ENCODE measurements at places on chromosomes 7 and 10. TPM values are rescaled to one million over a fixed set of nuclear protein-coding genes. Genes with fewer than 3 reads are reported as not detected.

The UNCX gene
- not detected for total RNA-seq

The ZNF804B gene
- 0.18 TPM for total RNA-seq

The TSPAN12 gene
- 59.3 TPM for total RNA-seq

The CCDC201 gene
- total RNA-seq, result not detected

The CPXM2 gene
- total RNA-seq, result 6.7 TPM

The EBF3 gene
- 9.7 TPM for total RNA-seq

The WDR11 gene
- 21.9 TPM for total RNA-seq

The SUN3 gene
- not detected for total RNA-seq

The SPAM1 gene
- not detected for total RNA-seq

The ASB4 gene
- total RNA-seq, result 1.6 TPM

The ZC3HAV1L gene
- total RNA-seq, result 5.3 TPM

The ANKRD61 gene
- not detected for total RNA-seq

The SND1 gene
- total RNA-seq, result 87.5 TPM

The EPDR1 gene
- 24.0 TPM for total RNA-seq

The LRIT1 gene
- total RNA-seq, result not detected

The WAC gene
- 102 TPM for total RNA-seq

The AP1S1 gene
- total RNA-seq, result 11.4 TPM

The PRPS1L1 gene
- not detected for total RNA-seq

The ADAMTS14 gene
- total RNA-seq, result 0.11 TPM

GRCh38 chr10:44968500-44969400 lies 9.1 kb downstream of the RASSF4 start:
- no peak for DNase-seq

- DNase-seq, result no peak
Observed at GRCh38 chr7:7802531-7802930, 84.1 kb upstream of the RPA3 start.

DNA sequence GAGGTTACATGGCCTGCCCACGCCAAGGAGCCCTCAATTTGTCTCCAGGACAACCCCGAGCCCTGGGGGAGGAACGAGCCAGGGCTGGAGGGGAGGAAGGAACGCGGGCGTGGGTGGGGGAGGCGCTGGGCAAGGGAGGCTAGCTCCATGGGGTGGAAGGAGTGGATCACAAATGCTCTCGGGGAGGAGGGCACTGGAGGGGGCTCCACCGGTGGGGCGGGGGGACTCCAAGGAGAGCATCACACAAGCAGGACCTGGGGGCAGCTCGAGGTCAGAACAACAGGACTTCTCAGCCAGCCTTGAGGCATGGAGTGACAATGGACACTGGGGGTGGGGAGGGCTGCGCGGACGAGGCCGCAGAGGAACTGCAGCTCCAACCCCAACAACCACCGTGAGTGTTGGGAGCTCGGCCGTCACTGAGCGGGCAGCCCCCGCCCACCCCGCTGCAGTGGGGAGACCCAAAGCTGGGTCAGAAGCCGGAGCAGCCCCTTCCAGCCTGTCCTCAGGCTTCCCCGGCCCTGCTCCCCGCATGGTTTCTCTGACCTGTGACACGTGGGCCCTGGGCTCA lies 41.1 kb downstream of the STK32C start:
- peak; percentile 42 for DNase-seq

GRCh38 chr7:31073326-31074119 lies 21.4 kb downstream of the ADCYAP1R1 start:
- peak; percentile 23 for DNase-seq

GRCh38 chr7:15515252-15515651 lies 46.6 kb downstream of the AGMO start:
- DNase-seq, result no peak

DNA sequence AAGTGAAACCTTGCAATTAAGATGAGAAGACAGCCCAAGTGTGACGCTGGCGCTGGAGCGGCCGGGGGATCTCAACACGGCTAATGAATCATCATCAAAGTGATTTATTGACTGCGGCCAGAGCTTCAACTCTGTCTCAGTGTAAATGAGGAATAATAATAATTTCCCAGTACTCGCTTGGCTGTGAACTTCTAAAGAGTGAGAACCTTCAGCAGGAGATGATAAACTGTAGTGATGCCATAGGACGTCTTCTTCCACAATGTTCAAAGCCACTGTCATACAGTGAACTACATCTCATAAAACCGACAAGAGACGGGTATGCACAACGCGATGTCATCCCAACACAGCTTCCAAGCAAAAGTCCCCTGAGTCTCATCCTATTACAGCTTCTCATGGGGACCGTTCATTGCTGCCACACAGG lies 123.6 kb upstream of the NOBOX start:
- DNase-seq, result no peak

DNA sequence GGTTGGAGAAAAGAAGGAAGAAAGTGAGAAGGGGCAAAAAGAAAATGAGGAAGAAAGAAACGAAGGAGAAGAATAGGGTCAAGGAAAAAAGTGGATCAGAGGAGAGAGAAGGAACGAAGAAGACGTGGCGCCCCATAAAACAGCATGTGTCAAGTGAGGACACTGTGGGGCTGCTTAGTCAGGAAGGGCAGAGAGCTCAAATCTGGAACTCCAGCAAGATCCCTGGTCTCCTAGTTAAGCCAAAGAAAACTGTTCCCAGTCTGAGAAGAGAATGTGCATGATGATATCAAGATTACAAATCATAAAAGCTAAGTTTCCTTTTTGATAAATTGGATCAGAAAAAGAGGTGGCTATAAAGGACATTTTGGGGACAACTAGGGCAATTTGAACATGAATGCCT lies 33.0 kb downstream of the CREB3L2 start:
- no peak for DNase-seq

GRCh38 chr10:106217627-106218026 lies 946.9 kb downstream of the SORCS1 start:
- DNase-seq, result no peak

DNA sequence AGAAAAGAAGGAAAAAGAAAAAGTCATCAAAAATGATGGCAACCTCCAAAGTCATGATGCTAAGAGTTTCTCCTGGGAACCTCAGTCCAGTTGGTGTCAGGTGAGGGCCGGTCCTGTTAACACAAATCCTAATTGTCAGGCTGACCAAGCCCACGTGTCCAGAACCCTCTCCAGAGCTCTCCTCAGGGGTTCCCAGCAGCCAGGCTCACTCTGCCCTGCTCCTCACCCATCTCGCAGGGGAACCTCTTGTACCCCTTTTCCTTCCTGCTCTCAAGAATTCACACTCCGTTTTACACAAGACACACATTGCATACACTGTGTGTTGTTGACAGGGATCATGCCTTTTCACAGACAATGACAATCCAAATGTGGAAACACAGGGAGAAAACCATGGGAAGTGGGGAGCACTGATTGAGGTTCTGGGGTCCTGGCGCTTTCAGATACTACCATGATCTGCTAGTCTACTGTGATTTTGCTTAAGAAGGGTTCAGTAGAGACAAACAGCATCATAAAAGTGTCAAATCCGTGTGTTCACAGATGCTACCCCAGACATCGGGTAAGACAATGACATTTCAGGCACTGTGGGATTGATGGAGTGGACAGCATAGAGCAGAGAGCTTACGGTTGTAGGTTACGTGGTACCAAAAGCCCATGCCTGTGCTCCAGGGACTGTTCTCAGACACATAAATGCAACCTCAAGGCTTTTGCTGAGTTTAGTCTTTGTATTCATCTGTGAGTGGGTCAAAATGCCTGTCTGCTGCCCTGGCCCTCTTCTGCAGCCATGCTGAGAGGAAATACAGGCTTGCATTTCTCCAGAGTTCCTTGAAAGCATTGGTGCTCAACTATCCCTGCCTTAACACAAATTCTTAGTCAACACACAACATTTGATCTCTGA lies 16.0 kb downstream of the IL2RA start:
- DNase-seq, result no peak

GRCh38 chr10:69449841-69450240 lies 1.4 kb upstream of the TSPAN15 start:
- DNase-seq, result peak; percentile 51

GRCh38 chr10:85917601-85918000 lies 449.0 kb downstream of the GRID1 start:
- no peak for DNase-seq

GRCh38 chr7:127968547-127968946 lies 62.7 kb downstream of the LRRC4 start:
- DNase-seq, result no peak

- DNase-seq, result no peak
Observed at GRCh38 chr7:36736899-36737211, 12.6 kb upstream of the AOAH start.

GRCh38 chr10:127283576-127283975 lies 87.2 kb upstream of the INSYN2A start:
- DNase-seq, result no peak

- DNase-seq, result no peak
Observed at GRCh38 chr7:10767771-10768170, 205.9 kb upstream of the PHF14 start.

DNA sequence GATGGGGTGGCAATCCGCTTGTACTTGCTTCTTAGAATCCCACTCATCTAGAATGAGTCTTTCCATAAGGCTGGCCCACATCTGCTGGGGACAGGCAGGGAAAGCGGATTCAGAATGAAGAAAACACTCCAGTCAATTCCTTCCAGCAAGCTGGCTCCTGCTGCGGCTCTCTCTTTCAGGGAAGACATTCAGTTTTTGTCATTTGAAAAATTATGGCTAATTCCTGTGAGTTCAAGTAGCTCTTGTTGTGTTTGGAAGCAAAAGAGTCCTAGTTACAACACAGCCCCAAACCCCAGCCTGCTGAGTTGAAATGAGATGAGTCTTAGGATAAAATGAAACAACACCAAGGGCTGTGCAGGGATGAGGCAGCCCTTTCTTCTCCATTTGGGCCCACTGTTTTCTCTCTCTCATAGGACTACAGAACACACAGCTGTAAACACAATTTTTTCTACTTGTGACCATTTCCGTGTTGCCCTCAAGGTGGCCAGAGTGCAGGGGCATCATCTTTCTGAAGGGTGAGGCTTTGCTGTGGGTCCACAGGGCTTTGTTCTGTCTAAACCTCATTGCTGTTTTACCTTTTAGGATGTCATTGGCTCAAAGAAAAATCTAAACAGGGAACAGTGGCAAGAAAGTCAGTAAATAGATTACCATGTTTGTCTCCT lies 90.8 kb upstream of the EEPD1 start:
- no peak for DNase-seq

DNA sequence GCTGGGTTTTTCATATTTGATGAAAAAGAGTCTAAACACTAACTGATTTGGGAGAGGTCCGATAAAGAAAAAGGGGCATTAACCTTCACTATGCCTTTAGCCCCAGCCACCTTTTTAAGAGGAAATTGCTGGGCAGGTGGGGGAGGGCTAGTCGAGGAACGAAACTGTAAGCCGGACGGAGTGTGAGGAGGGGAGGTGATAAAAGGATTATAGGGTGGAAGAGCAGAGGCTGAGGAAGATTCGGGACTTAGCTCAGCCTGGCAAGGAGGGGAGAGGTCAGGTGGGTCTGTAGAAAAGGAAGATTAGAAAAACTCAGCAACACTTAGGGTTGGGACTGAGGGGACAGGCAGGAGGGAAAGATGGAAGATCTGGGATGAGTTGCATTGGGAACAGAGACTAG lies 77.0 kb downstream of the TSPAN12 start:
- no peak for DNase-seq

GRCh38 chr10:58757352-58758065 lies 244.8 kb downstream of the BICC1 start:
- DNase-seq, result no peak

DNA sequence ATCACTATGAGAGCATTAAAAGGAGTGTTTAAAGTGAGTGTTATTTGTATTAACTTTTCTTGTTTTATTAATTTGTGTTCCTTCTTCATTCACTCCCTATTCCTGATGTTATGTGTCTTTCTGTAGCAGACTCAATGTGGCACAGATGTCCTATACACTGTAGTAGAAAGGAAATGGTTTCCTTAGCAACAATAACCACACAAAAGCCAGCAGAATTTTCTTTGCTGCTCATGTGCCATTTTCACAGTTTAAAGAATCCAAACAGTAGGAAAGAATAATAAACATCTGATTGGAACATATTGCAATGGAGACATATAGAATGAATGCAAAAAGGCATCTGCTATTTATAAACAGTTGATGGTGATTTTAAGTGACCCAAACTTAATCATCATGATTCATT lies 763.6 kb downstream of the PHTF2 start:
- no peak for DNase-seq

- no peak for DNase-seq
Observed at GRCh38 chr7:44460325-44460724, 30.1 kb downstream of the NUDCD3 start.

DNA sequence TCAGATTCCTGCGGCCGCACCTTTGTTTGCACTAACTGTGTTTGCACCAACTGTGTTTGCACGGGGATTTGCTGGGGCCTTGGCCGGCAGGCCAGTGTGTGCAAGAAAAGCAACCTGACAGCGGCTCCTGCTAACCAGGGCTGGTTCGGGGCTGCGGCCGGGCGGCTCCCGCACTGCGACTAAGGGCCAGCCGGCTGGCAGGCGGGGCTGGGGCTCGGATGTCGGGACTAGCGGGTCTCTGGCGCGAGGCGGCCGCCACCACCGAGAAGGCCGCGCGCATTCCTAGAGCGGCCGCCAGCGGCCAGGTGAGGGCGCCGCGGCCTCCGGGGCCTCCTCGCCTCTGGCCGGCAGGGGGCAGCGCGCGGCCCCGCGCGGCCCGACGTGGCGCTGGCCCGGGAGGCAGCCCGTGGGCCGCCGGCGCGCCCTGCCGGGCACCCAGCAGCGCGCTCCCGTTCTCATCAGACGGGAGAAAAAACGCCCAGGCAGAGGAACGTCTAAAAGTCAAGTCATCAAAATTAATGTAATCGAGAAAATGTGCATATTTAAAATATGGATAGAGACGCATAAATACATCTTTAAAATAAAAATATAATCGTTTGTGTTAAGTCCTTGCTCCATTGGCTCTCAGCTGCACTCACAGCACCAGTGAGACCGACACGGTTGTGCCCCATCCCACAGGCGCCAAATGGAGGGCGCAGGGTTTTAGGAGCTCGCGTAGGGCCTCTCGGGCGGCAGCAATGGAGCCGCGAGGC lies 38.5 kb downstream of the ZNF777 start:
- peak; percentile 57 for DNase-seq

- no peak for DNase-seq
Observed at GRCh38 chr10:123289432-123289831, 135.2 kb downstream of the BUB3 start.

- no peak for DNase-seq
Observed at GRCh38 chr7:141698247-141699015, 3.5 kb downstream of the DENND11 start.

GRCh38 chr7:45687185-45687560 lies 113.0 kb downstream of the ADCY1 start:
- DNase-seq, result no peak

DNA sequence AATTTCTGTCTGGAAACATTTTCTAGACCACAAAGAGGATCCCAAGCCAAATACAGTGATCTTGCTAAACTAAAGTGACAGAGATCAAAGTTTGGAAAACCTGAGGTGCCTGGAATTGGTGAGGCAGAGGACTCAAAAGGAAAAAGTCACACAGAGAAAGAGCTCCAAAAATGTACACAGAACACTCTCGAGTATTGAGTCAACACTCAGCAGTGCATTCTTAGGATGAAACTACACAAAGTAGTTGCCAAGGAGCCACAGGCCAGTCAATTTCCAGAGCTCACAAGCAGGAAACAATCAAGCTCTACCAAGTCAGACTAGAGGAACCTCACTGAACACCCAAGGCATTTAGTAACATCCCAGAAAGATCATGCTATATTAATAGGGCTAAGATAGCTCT lies 61.3 kb downstream of the MICU1 start:
- no peak for DNase-seq

GRCh38 chr7:121430558-121430957 lies 34.5 kb upstream of the FAM3C start:
- DNase-seq, result no peak

Data from right cardiac atrium (tissue), 5 donors.